ENCODE measurements at places on chromosomes 1 and 21.

- no peak for DNase-seq
These were observed 33.2 kb upstream of the PAX7 start for GRCh38 chr1:18597160-18598042.

DNA sequence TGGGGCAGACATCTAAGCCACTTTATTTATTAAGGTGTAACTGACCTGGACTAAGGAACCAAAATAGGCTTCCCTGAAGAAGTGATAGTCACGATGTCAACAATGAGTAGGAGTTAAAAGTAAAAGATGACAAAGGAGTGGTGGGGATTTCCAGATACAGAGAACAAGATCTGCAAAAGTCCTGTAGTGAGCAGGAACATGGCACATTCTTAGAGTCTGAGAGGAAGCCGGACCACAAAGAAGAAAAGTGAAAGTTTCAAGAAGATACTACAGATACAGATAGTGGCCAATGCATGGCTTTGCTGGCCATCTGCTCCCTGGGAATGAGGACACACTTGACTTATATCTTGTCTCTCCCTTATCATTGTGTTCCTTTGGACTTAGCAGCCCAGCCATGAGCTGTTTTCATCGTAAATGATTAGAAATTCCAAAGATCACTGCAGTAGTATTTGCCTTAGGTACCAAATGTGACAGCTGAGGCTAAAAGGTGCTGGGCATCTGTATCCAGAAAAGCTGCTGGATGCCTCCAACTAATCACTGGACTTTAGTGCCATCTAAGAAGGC, 302.4 kb upstream of the NR5A2 start:
- no peak for DNase-seq

- DNase-seq = no peak
These were observed 40.1 kb downstream of the SLC2A7 start for GRCh38 chr1:8985915-8986813.

- DNase-seq = peak; percentile 15
These were observed 808 bp downstream of the MAP3K21 start for GRCh38 chr1:233328142-233328921.

GRCh38 chr1:229204921-229205777, 65.8 kb upstream of the RAB4A start:
- DNase-seq = no peak

GRCh38 chr1:184351416-184351975, 35.3 kb upstream of the C1orf21 start:
- DNase-seq = no peak

GRCh38 chr1:234386122-234386521, 12.9 kb downstream of the COA6 start:
- DNase-seq = no peak

GRCh38 chr1:111193712-111194480, 6.5 kb downstream of the DENND2D start:
- DNase-seq = no peak

- DNase-seq = no peak
These were observed 140.4 kb upstream of the ETV3 start for GRCh38 chr1:157278383-157279137.

DNA sequence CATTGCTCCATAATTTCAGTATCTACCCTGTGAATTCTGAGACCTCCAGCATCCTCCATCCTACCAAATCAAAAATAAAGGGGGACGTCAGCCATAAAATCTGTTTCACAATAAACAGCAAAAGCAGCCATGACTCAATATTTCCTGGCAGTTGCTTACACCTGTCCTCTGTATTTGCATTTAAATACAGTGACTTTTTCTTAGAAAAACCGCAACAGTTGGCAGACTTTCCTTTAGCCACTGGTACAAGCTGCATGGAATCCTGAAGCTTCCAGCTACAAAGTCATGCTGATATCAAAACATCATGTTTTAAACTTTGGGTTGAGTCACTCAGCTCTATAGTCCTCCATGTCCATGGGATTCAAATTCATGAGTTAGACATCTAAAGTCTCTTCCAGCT, 278.0 kb upstream of the KAZN start:
- DNase-seq = no peak

DNA sequence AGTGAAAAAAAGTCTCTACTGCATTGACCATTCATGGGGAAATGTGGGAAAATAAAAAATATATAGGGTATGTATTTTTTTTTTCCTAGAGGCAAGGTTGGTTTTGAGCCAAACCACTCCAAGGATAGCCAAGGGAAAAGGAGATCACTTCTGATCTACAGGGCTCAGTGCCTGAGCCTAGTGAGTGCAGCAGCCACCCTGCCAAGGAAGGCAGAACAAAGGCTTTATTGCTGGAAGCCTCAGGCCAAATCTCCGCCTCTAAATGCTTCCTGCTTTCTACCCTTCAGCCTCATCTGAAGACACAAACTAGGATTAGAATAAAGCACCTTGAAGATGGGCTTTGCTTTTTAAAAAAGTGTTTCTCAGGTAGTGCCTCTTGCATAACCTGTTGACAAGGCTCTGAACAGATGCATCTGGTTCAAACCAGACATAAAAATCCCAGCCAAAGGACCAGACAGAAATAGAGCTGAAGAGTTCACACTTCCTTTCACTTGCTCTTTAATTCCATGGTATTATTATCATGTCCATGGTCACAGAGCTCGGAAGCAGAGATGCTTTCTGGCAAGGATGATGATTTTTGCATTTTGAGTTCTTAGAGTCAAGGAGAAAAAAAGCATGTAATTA, 10.5 kb downstream of the C1orf115 start:
- DNase-seq = no peak

DNA sequence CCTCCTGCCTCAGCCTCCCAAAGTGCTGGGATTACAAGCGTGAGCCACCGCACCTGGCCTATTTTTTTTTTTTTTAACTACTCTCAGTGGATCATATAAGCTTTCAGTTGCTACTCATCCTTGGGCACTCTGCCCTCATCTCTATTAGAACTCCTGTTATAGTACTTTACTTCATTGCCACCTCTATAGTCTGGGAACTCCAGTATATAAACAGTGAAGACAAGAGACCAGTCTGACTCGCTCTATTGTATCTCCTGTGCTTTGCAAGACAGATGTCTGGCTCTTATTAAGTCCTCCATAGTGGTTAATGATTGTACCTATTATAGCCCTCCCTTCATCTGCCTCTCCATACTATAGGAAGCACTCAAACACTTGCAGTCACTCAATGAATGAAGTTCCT, 15.1 kb downstream of the KHDRBS1 start:
- DNase-seq = no peak

DNA sequence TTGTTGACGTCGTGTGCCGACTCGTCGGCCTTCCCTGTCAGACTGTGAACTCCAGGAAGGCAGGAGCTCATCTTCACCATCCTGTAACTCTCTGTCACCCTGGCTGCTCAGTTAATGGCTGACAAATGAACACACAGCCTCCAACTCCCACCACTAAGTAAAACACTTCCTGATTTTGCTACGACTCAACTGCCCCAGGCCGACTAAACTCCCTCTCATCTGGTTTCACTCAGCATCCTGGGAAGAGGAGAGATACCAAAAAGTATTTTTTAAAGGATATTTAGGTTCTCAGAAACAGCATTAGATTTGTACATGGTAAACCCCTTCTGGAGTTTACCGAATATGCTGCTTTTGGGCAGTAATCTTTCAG, 18.2 kb upstream of the LHX4 start:
- no peak for DNase-seq

DNA sequence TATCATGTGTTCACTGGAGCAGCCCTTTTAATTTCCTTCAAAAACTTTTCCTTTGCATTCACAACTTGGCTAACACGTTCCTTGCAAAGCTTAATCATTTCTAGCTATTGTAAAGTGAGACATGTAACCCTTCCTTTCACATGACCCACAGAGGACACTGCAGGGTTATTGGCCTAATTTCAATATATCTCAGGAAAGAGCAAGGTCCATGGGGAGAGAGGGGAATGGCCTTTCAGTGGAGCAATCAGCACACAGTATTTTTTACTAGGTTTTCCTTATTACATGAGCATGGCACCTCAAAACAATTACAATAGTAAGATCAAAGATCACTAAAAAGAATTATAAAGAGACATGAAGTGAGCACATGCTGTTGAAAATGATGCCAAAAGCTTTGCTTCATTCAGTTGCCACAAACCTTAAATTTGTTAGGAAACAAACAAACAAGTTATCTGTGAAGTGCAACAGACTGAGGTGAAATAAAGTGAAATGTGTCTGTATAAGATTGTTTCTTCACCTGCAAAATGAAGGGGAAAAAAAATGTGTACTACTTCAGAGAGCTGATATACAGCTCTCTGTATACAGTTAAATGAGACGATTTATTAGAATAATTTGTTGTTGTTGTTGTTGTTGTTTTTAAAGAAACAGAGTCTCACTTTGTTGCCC, 61.5 kb downstream of the EIF4G3 start:
- no peak for DNase-seq

DNA sequence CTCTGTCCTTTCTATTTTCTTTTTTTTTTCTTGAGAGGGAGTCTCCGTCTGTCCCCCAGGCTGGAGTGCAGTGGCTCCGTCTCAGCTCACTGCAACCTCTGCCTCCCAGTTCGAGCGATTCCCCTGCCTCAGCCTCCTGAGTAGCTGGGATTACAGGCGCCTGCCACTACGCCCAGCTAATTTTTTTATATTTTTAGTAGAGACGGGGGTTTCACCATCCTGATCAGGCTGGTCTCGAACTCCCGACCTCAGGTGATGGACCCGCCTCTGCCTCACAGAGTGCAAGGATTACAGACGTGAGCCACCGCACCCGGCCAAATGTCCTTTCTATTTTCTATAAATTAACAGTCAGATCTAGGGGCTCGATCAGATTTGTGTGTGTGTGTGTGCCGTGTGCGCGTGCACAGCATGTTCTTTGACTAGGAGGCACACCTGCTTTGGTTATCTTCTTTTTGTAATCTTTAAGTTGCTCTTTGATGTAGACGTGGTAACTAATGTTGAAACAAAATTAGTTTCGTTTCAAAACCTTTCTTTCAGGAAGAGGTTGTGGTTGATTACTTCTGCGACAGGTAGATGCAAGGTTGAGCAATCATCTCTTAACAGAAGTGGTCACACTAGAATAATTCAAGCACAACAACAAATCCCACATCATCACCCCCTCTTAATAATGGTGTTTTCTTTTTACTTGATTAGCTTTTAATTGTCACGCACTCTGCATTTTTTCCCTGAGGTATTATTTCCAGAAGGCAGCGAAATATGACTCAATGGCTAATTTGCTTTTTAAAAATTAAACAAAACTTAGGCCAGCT, 779 bp upstream of the DEGS1 start:
- peak; percentile 43 for DNase-seq
